ENCODE measurements at places on chromosomes 16 and 17. TPM values are rescaled to one million over a fixed set of nuclear protein-coding genes. Genes with fewer than 3 reads are reported as not detected.

NTN1 gene
- under 0.01 TPM for total RNA-seq

RPRML gene
- not detected for total RNA-seq

EPX gene
- total RNA-seq, result not detected

CHST4 gene
- total RNA-seq, result not detected

NPB gene
- total RNA-seq, result not detected

All from bladder microvascular endothelial cell (primary cell).